Neural progenitor cell (in vitro differentiated cells): ENCODE measurements at places on chromosomes 16 and 17. TPM values are rescaled to one million over a fixed set of nuclear protein-coding genes. Genes with fewer than 3 reads are reported as not detected.

The OR1F1 gene
- not detected in 2 replicates for total RNA-seq

GRCh38 chr17:79959042-79959441, 76.6 kb downstream of the TBC1D16 start:
- H3K36me3 ChIP-seq, result no peaks in the 10 kb centered on the region
- H3K27me3 ChIP-seq, result no peaks in the 10 kb centered on the region
- H3K4me1 ChIP-seq, result no peaks in the 10 kb centered on the region
- no peak overlapping the region for H3K4me3 ChIP-seq
- no peak for DNase-seq

DNA sequence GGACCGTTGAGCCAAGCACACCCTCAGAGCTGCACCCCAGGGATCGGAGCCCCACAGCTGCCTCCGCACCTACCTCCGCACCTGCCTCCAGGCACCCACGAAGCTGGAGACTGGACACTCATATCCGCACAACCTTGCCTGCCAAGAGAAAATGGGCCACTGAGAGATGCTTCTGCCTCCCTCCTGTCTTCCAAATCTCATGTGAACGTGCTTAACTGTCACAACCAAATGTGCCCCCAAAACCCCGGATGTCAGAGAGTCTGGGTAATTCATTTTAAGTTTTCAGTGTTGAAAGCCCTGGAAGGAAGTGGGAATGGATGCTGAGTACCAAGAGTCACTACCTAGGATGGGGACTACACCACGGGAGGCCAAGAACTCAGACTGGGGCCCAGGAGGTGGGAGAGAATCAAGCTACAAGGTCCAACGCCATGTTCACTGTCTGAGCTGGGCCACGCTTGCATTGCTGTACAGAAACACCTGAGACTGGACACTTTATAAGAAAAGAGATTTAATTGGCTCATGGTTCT, 49.5 kb upstream of the MEAK7 start:
- no peaks in the 10 kb centered on the region for H3K36me3 ChIP-seq
- H3K4me3 ChIP-seq, result no peak overlapping the region
- no peak for DNase-seq
- peaks cover 20% of the 10 kb centered on the region for H3K4me1 ChIP-seq
- H3K27ac ChIP-seq, result no peak overlapping the region

The FBXW10B gene
- not detected in 2 replicates for total RNA-seq

The TLCD2 gene
- 0.15 and 0.28 TPM in 2 replicates for total RNA-seq

The MYH8 gene
- total RNA-seq, result not detected in 2 replicates

DNA sequence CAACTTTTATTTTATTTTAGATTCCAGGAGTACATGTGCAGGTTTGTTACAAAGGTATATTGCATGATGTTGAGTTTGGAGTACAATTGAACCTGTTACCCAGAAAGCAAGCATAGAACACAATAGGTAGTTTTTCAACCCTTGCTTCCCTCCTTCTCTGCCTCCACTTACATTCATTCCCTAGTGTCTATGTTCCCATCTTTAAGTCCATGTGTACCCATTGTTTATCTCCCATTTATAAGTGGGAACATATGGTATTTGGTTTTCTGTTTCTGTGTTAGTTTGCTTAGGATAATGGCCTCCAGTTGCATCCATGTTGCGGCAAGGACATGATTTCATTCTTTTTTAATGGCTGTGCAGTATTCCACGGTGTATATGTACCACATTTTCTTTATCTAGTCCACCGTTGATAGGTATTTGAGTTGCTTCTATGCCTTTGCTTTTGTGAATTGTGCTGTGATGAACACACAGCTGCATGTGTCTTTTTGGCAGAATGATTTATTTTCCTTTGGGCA, 114.0 kb upstream of the NACA2 start:
- no peak for DNase-seq
- H3K36me3 ChIP-seq, result peaks cover 42% of the 10 kb centered on the region
- H3K4me3 ChIP-seq, result no peak overlapping the region
- H3K27me3 ChIP-seq, result no peaks in the 10 kb centered on the region
- no peak overlapping the region for H3K27ac ChIP-seq

The SYNGR3 gene
- total RNA-seq, result 4.4 and 8.7 TPM in 2 replicates

GRCh38 chr17:78585006-78585630, 7.9 kb upstream of the DNAH17 start:
- H3K27me3 ChIP-seq, result no peaks in the 10 kb centered on the region
- H3K4me1 ChIP-seq, result no peaks in the 10 kb centered on the region
- H3K4me3 ChIP-seq, result no peak overlapping the region
- no peak overlapping the region for H3K27ac ChIP-seq
- DNase-seq, result no peak

The HYDIN gene
- 4.0 and 5.9 TPM in 2 replicates for total RNA-seq

DNA sequence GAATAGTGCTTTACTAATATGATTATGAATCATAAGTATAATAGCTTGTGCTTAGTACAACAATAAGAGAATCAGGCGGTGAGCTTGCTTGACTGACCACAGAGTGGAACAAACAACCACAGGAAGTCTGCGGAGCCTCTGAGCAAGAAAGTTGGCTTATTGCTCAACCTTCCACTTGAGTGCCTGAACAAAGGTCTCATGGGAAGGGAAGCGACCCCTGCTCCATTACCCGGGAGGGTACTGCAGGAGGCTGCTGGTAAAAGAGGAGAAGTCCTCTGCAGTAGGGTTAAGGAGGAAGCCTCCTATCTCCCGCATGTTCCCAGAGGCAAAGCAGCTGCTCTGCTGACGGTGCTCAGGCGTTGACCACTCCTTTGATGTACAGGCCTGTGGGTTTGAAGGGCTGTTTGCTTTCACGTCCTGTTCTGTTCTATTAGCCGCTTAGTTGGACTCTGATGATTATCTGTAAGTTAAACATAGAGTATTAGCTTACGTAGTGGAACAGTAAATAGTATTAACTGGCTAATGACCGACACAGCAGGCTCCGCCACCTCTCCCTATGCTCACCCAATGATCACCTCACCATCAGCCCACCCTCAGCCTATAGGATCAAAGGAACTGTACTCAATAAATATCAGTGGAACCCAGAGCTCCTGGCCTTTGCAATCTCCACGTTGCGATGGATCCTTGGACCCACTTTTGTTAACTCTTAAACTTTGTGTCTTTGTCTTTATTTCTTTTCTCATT, 17.5 kb downstream of the ALOX15B start:
- H3K4me3 ChIP-seq, result no peak overlapping the region
- no peak for DNase-seq
- peaks cover 69% of the 10 kb centered on the region for H3K27me3 ChIP-seq
- H3K4me1 ChIP-seq, result no peaks in the 10 kb centered on the region
- H3K36me3 ChIP-seq, result no peaks in the 10 kb centered on the region
- H3K27ac ChIP-seq, result no peak overlapping the region

GRCh38 chr17:83175119-83175821, 95.9 kb downstream of the METRNL start:
- no peaks in the 10 kb centered on the region for H3K36me3 ChIP-seq
- peaks cover 17% of the 10 kb centered on the region for H3K4me1 ChIP-seq
- H3K27me3 ChIP-seq, result no peaks in the 10 kb centered on the region
- no peak overlapping the region for H3K4me3 ChIP-seq
- H3K27ac ChIP-seq, result no peak overlapping the region

DNA sequence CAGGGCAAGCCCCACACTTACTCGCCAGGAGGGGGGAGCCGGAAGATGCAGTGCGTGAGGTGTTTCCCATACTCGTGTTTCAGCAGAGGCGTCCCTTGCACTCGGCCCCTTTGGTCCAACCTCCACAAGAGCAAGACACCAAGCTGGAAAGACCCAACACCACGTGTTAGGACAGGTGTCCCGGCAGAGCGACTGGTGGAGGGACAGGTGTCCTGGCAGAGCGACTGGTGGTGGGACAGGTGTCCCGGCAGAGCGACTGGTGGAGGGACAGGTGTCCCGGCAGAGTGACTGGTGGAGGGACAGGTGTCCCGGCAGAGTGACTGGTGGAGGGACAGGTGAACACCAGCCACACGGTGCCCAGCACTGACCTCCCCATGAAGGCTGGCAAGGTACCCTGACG, 19.4 kb downstream of the IFT140 start:
- no peak for DNase-seq
- H3K27me3 ChIP-seq, result no peaks in the 10 kb centered on the region
- H3K4me3 ChIP-seq, result no peak overlapping the region
- H3K36me3 ChIP-seq, result no peaks in the 10 kb centered on the region
- no peaks in the 10 kb centered on the region for H3K4me1 ChIP-seq

The NACA2 gene
- not detected in 2 replicates for total RNA-seq

DNA sequence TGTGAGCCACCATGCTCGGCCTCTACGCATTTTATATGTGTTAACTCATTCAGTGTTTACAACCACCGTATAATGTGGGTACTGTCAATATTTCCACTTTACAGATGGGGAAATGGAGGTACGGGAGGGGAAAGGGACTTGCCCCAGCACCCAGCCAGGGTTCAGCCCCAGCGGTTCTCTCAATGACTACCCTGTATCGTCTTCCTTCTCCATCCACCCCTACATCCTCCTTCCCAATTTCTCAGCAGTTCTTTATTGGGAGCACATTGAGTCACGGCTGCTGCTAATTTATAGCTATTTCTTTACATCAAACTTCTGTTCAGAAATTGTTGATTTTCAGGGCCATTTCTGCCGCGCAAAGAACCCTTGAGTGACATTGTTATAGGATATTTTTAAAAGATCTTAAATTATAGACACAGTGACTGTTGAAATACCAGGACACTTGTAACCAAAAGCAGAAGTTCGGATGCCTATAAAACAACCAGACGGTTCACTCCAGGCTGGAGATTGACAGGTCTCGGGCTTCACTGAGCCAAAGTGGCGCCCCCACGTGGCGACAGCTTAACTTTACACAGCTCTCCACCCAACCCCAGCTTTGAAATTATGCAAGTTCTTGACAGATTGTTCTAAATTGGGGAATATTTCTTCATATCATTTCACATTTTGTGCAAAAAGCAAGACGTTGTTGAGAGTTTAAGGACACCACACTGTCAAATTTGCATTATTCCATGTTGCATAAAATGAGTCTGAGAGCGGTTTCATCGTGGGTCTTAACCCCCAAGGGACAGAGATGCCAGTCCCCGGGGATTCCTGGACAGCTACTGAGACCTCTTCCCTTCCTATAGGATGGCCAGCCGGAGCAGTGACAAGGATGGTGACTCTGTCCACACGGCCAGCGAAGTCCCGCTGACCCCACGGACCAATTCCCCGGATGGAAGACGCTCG, 11.8 kb downstream of the SYT17 start:
- DNase-seq, result peak; percentile 83
- H3K4me1 ChIP-seq, result no peaks in the 10 kb centered on the region
- no peak overlapping the region for H3K27ac ChIP-seq
- H3K27me3 ChIP-seq, result no peaks in the 10 kb centered on the region
- no peak overlapping the region for H3K4me3 ChIP-seq
- H3K36me3 ChIP-seq, result no peaks in the 10 kb centered on the region

The BRIP1 gene
- 40.5 and 66.4 TPM in 2 replicates for total RNA-seq

The ZDHHC7 gene
- 53.3 and 57.0 TPM in 2 replicates for total RNA-seq

GRCh38 chr16:55433030-55433429, 46.0 kb upstream of the MMP2 start:
- H3K27ac ChIP-seq, result no peak overlapping the region
- H3K36me3 ChIP-seq, result no peaks in the 10 kb centered on the region
- H3K4me1 ChIP-seq, result no peaks in the 10 kb centered on the region
- H3K4me3 ChIP-seq, result no peak overlapping the region
- no peak for DNase-seq

- H3K36me3 ChIP-seq, result no peaks in the 10 kb centered on the region
- no peaks in the 10 kb centered on the region for H3K27me3 ChIP-seq
- H3K4me3 ChIP-seq, result no peak overlapping the region
These were observed 33.0 kb upstream of the PRKCB start for GRCh38 chr16:23802776-23803175.

DNA sequence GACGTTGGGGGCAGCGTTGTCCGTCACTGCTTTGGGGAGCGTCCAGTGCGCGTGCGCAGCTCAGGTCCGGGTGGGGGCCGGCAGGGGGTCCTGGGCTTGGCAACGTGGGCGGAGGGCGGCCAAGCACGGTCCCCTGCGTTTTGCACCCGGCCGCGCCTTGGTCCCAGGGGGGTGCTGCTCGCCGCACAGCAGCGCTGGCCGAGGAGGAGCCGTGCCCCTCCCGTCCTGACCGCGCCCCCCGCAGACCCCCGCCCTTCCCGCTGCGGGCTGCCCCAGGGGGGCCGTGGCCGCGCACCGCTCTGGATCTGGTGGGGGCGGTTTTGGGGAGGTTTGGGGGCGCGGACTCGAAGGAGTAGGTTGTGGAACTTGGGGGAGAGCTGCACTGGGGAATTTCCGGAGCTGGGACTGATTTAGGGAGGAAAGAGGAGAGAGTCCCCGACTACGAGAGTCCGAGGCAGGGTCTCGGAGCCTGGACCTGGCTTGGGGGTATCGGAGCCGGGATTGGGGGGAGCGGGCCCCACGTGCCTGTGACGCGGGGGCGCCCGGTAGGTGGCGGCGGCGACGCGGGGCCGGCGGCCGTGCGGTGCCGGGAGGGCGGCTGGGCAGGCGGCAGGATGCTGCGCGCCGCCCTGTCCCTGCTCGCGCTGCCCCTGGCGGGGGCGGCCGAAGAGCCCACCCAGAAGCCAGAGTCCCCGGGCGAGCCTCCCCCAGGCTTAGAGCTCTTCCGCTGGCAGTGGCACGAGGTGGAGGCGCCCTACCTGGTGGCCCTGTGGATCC, at the start of gene SLC9A5:
Gene SLC9A5, plus strand, starts transcription at position 579 of the 777 bp plus-strand sequence. Its CDS starts 36 bp downstream, at position 615.
- no peak within 1 kb of the TSS for H3K27ac ChIP-seq
- H3K36me3 ChIP-seq, result no peaks in the 10 kb centered on the region
- H3K27me3 ChIP-seq, result peaks cover 41% of the 10 kb centered on the region
- DNase-seq, result peak; percentile 71
- peak within 1 kb of the TSS; percentile 64 for H3K4me3 ChIP-seq
- peaks cover 25% of the 10 kb centered on the region for H3K4me1 ChIP-seq

GRCh38 chr16:19859603-19860002, 25.0 kb downstream of the GPRC5B start:
- DNase-seq, result no peak
- H3K27ac ChIP-seq, result peak overlapping the region; percentile 90
- peaks cover 57% of the 10 kb centered on the region for H3K4me1 ChIP-seq

The ZG16B gene
- not detected in 2 replicates for total RNA-seq

DNA sequence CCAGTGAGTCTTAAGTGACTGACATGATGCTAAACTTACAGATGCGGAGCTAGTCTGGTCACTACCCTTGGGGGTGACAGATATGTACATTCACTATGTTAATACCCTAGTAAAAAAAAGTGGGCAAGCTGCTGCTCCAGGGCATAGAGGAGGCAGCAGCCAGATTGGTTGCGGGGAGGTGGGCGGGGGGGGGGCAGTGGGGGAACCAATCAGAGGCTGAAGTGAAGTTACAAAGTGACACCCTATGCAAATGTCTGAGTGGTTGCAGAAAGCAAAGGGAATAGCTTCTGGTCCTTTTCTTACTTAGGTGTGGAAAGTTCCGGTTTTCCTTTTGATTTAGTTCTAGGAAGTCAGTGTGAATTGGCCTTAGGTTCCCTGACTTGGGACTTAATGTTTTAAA, 12.1 kb downstream of the NDEL1 start:
- no peak overlapping the region for H3K27ac ChIP-seq
- no peaks in the 10 kb centered on the region for H3K27me3 ChIP-seq
- peaks cover 8% of the 10 kb centered on the region for H3K4me1 ChIP-seq
- H3K36me3 ChIP-seq, result peaks cover 19% of the 10 kb centered on the region
- DNase-seq, result peak; percentile 10
- H3K4me3 ChIP-seq, result no peak overlapping the region

- no peak overlapping the region for H3K27ac ChIP-seq
- peaks cover 19% of the 10 kb centered on the region for H3K4me1 ChIP-seq
- peak; percentile 74 for DNase-seq
- H3K27me3 ChIP-seq, result peaks cover 45% of the 10 kb centered on the region
These were observed 829 bp downstream of the PITPNM3 start for GRCh38 chr17:6555331-6556120.

The PAQR4 gene
- 3.3 and 15.4 TPM in 2 replicates for total RNA-seq

The SRRM2 gene
- 82.3 and 119 TPM in 2 replicates for total RNA-seq
